Lower lobe of right lung (tissue), 2 donors: ENCODE measurements at places on chromosomes 2 and 18. TPM values are rescaled to one million over a fixed set of nuclear protein-coding genes. Genes with fewer than 3 reads are reported as not detected.

DNA sequence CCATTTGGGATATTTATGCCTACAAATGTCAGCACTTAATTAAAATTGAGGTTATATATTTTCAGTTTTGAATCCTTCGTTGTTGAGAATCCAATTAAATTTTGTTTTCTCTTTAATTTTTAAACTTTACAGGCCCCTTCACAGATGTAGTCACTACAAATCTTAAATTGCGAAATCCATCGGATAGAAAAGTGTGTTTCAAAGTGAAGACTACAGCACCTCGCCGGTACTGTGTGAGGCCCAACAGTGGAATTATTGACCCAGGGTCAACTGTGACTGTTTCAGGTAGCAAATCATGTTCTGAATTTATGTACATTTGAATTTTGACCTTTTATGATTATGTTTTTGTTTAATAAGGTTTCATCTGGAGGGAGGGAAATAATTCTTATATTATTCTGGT, 17.9 kb downstream of the VAPA start:
- no peaks in the 10 kb centered on the region for H3K27me3 ChIP-seq
- peaks cover 57% of the 10 kb centered on the region for H3K4me1 ChIP-seq
- no peak overlapping the region for H3K4me3 ChIP-seq
- DNase-seq: no peak

DNA sequence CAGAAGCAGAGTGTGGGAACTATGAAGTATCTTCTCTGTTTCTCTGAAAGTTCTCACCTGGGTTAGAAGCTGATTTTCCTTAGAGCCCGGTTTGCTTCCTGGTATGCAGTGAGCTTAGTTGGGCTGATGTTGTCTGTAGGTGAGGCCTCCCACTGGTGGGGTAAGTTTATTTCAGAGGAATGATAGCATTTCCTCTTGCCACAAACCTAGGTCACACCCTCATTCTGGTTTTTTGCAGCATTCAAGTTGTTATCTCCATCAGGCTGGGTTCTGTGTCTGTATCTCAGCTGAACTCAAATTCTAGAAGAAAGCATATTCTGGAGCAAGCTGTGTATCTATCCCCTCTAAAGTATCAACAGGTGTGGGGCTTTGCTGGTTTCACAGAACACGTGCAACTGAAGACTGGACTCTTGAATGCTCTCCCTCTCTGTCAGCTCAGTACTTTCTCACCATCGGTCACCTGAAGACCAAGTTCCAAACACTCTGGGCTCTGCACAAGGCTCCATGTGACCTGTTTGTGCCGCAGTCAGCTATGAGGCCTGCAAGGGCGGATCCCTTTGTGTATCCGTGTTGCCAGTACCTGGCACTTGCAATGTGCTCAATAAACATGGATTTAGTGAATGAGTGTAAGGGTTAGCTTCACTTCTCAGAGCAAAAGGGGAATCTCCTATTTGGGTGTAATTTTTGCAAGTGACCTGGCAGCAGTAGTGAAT, 49.5 kb upstream of the MBOAT2 start:
- no peak for DNase-seq
- H3K27ac ChIP-seq: no peak overlapping the region
- no peak overlapping the region for H3K4me3 ChIP-seq

DNA sequence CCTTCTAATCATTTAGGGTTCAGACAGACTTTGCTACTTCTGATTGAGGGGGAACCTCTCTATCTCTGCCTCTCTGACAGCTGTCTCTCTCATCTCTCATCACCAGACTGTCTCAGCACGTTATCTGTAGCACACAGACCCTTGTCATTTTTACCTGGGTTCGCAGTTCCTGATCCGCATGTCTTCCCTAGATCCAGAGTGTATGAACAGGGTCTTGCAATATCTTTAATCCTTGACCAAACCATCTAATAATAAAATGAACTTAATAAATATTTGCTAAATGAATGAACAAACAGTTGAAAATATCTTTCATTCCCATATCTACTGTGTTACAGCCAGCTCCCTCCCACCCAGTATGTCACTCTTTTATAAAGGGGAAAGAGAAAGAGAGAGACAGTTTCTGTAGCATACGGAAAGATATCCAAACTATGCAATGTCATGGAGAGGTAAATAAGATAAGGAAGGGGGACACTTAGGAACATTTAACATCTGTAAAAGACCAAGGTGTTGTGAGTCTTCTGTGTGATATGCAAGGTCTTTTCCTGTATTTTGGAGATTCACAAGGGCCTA, 507.6 kb downstream of the SUCLG1 start:
- H3K36me3 ChIP-seq: no peaks in the 10 kb centered on the region
- no peaks in the 10 kb centered on the region for H3K4me1 ChIP-seq
- DNase-seq: no peak
- no peak overlapping the region for H3K4me3 ChIP-seq
- no peaks in the 10 kb centered on the region for H3K27me3 ChIP-seq

- H3K27ac ChIP-seq: no peak overlapping the region
- DNase-seq: no peak
- no peak overlapping the region for H3K4me3 ChIP-seq
Observed at GRCh38 chr18:68840554-68841263, 42.8 kb downstream of the CCDC102B start.

DNA sequence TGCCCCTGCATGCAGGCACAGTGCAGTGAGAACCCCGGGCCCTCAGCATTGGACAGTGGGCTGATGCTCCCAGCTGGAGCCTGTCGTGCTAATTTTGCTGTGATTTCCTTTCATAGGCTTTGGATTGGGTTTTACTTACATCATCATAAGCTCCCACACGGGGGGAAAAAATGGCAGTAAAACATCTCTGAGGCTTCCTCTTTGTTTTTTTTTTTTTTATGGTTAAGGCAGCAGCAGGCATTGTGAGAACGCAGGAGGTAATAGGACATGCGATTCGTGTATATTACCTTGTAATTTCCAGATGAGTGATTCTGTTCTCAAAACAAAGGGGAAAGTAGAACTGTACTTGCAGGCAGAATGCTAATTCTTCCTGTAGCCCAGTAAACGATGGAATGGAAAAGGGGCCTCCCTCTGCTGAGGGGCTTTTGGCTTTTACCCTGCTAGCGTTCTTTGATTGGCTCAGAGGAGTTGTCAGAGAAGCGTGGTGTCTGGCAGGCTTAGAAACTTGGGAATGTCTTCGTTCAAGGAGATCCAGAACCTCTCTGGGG, 89.7 kb downstream of the NPAS2 start:
- H3K27ac ChIP-seq: no peak overlapping the region
- H3K36me3 ChIP-seq: no peaks in the 10 kb centered on the region
- DNase-seq: no peak

GRCh38 chr2:164028814-164029534, 293.2 kb upstream of the FIGN start:
- H3K27ac ChIP-seq: no peak overlapping the region
- H3K4me1 ChIP-seq: no peaks in the 10 kb centered on the region
- no peaks in the 10 kb centered on the region for H3K27me3 ChIP-seq

DNA sequence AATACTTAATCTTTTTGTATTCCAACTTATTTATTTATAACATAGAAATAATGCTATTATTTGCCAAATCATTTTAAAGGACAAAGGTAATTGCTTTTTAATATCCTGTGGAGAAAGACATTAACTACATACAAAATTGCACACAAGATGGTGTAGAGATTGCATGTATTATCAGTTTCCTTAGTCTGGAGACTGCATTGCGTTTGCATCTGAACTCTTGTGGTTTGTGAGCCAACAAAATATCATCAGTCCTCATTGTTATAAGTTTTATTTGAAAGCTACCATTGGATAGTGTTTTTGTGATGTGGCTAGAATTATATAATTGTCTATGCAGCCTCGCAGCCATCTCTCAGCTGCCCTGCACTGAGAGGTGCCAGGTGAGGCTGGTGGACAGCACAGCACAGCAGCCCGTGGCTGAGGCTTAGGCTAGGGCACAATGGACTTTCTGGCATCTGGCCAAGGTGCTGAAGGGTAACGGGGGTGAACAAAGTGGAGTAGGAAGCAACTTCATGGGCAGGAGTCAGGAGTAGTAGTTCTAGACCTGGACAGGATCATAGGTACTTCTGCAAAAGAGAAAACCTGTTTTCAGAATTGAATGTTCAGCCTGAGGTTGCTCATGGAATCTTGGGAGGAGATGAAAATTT, 15.1 kb downstream of the RASGRP3 start:
- no peak for DNase-seq
- H3K27me3 ChIP-seq: no peaks in the 10 kb centered on the region
- H3K4me3 ChIP-seq: no peak overlapping the region
- peaks cover 8% of the 10 kb centered on the region for H3K4me1 ChIP-seq

GRCh38 chr2:56648802-56649201, 465.0 kb downstream of the CCDC85A start:
- no peak for DNase-seq
- H3K36me3 ChIP-seq: no peaks in the 10 kb centered on the region

DNA sequence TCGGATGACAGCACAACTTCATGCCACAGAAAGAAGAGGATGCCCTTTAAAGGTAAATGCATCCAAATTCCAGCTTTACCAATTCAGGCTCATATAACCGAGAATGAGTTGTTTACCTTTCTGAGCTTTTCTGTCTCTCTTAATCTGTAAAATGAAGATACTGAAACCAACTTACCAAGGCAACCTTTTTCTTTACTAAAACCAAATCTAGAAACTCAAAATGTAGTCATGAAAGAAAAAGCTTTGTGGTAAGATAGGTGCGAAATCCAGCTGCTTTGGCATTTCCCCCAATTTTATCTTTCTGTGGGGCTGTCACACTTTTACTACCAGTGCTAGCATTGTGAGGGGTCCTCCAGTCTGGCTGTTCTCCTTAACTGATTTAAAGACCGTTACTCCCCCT, 240.4 kb downstream of the IKZF2 start:
- no peaks in the 10 kb centered on the region for H3K27me3 ChIP-seq
- H3K27ac ChIP-seq: no peak overlapping the region
- no peak overlapping the region for H3K4me3 ChIP-seq
- no peaks in the 10 kb centered on the region for H3K36me3 ChIP-seq

DNA sequence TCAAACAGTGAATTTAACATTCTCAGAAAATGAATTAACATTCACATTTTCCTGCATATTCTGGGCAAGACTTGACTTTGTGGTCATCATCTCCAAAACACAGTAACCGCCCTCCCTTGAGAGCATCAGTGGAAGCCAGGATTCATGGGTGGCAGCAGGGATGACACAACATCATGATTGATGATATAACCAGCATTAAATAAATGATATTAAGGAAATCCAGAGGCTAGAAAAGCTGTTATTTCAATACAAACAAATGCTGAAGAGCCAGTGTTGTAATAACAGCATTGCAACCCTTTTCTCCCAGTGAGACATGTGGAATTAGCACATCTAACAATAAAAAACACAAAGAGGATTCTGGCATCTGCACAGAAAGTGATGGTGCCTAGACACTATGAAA, 41.1 kb downstream of the CDC42EP3 start:
- peaks cover 16% of the 10 kb centered on the region for H3K4me1 ChIP-seq
- no peak overlapping the region for H3K27ac ChIP-seq
- no peak for DNase-seq

GRCh38 chr2:84519332-84519957, 3.1 kb downstream of the DNAH6 start:
- peaks cover 3% of the 10 kb centered on the region for H3K4me1 ChIP-seq
- H3K27ac ChIP-seq: no peak overlapping the region
- H3K27me3 ChIP-seq: no peaks in the 10 kb centered on the region
- no peak overlapping the region for H3K4me3 ChIP-seq

DNA sequence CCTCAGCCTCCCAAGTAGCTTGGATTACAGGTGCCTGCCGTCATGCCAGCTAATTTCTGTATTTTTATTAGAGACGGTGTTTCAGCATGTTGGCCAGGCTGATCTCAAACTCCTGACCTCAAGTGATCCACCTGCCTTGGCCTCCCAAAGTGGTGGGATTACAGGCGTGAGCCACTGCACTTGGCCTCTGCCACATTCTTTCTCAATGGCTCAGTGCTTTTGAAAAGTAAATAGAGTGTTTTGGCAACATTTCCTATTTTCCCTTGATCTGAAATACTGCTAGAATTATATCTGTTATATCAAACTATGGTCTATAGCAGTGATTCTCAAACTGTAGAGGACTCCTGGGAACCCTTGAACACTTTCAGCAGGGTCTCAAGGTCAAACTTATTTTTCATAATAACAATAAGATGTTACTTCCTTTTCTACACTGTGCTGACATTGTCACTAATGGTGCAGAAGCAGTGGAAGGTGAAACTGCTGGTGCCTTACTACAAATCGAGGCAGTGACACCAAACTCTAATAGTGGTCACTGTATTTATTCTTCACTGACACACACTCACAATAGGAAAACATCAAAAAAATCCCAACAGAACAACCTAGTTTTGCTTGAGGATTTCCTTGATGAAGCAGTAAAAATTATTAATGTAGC, 10.6 kb downstream of the DAW1 start:
- no peak overlapping the region for H3K4me3 ChIP-seq
- no peaks in the 10 kb centered on the region for H3K4me1 ChIP-seq
- no peak for DNase-seq
- peak overlapping the region; percentile 9 for H3K27ac ChIP-seq

DNA sequence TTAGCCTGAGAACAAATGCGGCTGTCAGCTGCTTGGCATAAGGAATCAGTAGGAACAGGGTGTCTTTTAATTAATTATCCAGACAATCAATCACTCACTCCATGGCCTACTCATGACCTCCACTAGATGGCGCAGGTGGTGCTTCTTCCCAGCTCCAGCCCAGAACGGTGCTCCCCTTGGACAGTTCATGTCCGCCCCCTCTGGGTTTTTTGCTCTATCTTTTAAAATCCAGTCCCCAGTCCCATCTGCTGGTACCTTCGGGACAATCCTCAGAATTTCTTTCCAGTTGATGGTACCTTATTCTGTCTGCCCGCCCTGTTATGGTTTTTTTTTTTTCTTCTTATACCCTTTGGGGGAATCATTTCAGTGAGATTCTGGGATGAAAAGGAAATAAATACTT, 99.8 kb downstream of the CACNB4 start:
- no peaks in the 10 kb centered on the region for H3K4me1 ChIP-seq
- H3K27ac ChIP-seq: no peak overlapping the region
- no peaks in the 10 kb centered on the region for H3K27me3 ChIP-seq
- DNase-seq: peak; percentile 61

- no peaks in the 10 kb centered on the region for H3K4me1 ChIP-seq
- no peaks in the 10 kb centered on the region for H3K36me3 ChIP-seq
- DNase-seq: no peak
- no peak overlapping the region for H3K27ac ChIP-seq
Observed at GRCh38 chr2:97900806-97901205, 94.9 kb downstream of the TMEM131 start.

DNA sequence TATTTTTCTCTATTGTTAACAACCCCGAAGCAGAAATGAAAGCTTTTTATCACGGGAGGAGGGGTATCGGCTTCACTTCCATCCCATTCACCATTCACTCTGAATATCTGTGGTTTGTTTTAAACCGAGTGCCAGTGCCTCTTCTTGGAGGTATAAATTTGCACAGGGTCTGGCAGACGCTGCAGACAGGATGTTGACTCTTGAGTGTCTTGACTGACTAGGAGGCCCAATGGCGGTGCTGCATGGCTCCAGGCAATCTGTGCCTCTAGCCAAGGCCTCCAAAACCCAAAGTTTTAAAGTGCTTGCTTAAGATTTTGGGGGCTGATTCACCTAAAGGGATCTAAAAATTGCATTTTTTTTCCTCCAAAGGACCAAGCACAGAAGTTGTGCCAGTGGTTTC, 183.8 kb downstream of the LTBP1 start:
- H3K27ac ChIP-seq: no peak overlapping the region
- no peak overlapping the region for H3K4me3 ChIP-seq

ALPG gene
- total RNA-seq: 0.53 TPM

ADI1 gene
- 60.2 TPM for total RNA-seq

MFSD6 gene
- total RNA-seq: 50.5 TPM

FAM136A gene
- 19.5 TPM for total RNA-seq
